GDM1 (cell line): ENCODE measurements at places on chromosomes 11 and 22.

DNA sequence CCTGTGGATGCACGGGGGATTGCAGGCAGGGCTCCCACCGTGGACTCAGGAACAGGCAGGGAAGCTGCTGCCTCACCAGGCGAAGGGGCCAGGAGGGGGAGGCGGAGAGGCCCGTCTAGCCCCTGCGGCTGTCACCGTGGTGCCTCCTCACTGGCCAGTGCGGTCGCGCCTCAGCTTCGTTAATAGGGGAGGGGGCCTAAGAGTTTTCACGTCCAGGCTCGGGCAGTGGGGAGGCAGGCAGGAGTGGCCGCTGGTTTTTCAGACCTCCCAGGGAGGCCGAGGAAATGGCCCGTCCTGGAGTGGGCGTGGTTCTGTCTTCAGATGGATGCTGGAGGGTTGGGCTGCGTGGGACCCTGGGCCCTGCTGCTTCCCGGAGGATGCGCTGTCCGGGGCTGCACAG, 91.1 kb upstream of the B3GAT1 start:
- DNase-seq: no peak

DNA sequence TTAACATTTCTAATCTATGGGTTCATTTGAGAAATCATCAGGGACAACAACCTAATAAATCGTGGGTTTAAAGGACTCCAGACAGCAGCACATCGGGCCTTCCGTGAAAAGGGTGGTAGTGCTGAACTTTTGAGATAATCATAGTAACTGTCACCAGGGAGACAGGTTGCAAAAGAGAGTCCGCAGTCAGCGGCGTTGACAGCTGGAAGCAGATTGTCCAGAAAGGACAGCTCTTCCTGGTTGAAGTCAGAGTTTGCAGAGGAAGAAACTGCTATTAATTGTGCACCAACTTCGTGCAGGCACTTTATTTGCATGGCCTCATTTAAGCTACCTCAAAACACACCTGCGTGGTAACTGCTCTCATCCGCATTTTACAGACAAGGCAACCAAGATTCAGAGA, 20.5 kb upstream of the ISX start:
- DNase-seq: no peak

GRCh38 chr11:66951135-66951534, 7.0 kb downstream of the PC start:
- no peak for DNase-seq

GRCh38 chr11:76700177-76701100, 29.9 kb upstream of the LRRC32 start:
- peak; percentile 76 for DNase-seq

DNA sequence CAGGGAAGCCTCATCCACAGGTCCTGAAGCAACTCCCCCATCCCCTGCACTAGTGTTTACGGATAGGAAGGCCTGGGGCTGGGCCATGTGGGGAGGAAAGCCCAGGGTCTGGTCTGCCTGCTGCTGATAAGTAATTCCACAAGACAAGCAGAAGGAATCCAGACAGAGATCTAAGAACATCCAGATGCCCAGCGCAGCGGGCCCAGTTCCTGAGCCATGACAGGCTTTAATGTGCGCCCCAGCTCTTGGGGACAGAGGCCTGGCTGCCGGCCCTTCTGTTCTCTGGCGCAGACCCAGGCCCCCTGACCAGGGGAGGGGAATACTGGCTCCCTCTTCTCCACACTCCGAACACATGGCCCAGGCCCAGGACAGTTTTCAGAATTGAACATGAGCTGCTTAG, 28.8 kb upstream of the ETS1 start:
- no peak for DNase-seq

DNA sequence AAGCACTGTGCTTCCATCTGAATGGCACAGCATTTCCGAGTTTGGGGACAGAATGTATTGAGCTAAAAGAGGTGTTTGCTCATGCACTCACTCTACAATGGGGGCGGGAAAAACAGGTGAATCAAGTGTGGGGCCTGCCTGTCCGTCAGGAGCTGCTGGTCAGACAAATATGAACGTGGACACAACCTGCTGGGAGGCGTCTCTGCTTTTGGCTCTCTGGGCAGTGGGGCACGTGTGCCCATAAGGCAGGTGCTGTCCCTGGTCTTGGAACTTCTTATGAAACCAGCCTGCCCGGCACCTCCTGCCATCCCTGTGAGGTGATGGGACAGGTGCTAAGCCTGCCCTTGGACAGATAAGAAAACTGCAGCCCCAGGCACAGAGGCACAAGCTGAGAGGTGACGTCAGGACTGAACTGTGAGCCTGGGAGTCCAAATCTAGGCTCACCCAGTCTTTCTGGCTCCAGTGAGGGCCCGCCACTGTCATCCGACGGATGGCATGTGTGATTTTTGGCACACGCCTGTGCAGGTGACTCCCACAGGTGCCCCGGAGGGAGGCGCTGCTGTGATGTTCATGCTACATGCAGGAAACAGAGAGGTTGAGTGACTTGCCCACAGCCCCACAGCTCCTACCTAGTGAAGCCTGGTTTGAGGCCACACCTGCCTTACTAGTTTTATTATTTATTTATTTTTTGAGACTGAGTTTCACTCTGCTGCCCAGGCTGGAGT, 51.6 kb downstream of the SMIM38 start:
- DNase-seq: no peak

DNA sequence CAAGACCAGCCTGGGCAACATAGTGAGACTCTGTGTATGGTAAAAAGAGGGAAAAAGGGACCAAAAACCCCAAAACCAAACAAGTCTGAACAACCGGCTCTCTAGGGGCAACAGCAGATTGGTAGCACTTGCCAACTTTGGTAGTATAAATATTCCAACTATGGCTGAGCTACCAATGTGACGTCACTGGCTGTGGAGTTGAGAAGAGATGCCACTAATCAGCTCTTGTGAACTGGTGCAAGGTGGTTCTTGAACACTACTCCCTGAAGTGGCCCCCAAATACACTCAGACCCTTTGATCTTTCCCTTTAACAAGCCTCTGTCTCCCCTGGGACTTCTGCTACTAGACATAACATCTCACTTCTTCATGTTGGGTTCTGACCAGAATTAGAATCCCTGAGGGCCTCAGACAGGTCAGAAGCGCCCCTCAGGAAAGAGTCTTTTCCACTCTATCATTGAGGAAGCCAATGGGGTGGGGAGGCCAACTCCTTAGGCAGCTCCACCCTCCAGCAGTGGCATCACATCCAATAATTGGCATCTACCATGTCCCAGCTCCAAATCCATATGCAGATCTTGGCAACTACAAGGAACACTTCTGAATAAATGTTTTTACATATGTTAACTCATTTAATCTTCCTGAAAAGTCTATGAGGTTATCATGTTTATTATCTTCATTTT, 49.2 kb downstream of the RPL27A start:
- no peak for DNase-seq

DNA sequence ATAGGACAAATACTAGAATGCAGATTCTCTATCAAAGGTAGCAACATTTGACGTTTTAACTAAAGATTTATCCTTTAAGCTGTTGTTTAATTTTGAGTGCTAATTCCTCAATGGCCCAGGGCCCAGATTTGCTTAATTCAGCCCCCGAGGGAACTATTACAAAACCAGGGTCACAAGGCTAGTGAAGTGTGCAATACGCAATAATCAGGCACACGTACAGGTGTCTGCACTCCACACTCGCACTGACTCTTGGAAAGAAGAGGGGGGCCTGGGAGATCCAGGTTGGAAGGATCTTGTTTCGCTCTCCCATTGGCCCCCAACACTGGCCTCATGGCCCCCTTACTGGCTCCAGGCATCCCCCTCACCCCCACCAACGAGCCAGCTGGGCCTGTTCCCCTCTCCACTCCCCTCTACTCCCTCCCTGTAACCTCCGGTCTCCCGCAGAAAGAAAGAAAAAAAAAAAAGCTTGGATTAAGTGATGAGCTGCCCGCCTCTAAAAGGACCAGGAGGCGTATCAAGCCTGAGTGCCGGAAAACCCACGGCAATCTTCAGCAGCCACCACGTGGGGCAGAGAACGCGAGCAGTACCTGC, 2.2 kb upstream of the KIRREL3 start:
- no peak for DNase-seq

DNA sequence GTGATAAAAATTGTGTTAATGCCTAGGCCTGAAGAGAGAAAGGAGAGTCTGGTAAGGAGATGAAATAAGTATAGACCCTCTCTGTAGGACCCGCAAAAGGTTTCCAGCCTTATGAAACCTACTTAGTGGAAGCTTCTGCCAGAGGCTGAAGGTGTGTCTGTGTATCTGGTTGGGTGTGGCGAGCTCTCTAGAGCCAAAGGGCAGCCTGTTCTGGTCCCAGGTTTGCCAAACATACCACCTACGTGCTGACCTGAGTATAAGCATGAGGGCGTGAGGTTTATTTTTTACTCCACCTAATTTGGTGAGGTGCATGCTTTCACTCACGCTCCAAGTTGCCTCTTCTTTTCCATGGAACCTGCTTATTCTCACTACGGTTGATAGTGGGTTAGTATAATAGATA, 5.6 kb downstream of the CSTPP1 start:
- DNase-seq: no peak

DNA sequence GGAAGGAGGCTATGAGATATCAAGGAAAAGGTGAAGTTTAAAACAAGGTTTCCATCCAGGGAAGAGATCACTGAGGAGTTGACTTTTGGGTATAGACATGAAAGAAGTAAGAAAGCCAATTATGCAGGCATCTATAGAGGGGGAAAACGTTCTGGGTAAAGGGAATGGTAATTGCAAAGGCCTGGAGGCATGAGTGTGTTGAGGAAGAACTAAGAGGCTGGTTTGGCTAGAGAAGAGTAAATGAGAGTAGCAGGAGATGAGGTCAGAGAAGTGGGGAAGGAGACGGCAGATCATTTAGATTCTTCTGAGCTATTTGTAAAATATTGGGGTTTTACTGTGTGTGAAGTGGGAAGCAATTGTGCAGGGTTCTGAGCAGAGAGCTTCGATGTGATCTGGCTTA, 7.6 kb downstream of the ENDOD1 start:
- DNase-seq: no peak

- no peak for DNase-seq
These were observed 3.2 kb upstream of the PRR5 start for GRCh38 chr22:44698531-44699421.

GRCh38 chr11:114085965-114086793, 26.7 kb downstream of the ZBTB16 start:
- no peak for DNase-seq

DNA sequence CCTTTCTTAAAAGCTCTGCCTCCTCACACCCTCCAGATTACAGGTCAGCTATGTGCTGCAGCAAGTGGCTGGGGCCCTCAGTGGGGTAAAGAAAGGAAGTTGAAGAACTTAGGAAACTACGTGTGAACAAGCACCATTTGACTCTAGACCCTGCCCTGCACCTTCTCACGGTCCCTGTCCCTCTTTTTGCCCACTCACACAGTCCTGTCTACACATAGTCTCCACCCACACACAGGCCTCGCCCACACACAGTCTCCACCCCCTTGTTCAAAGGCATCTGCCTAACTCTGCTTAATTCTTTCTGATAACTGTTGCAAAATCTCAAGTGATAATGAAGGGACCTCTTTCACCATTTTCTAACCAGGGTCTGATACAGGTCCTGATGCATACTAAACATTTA, 59.0 kb downstream of the TMPRSS5 start:
- DNase-seq: no peak

GRCh38 chr11:79390477-79390876, 50.4 kb downstream of the TENM4 start:
- DNase-seq: no peak

GRCh38 chr11:123159183-123159857, 35.7 kb downstream of the CLMP start:
- no peak for DNase-seq
